ENCODE measurements at places on chromosomes 12 and 14.

GRCh38 chr12:28582672-28583376, 392.6 kb downstream of the CCDC91 start:
- DNase-seq = no peak

GRCh38 chr14:78959674-78960264, 789.6 kb downstream of the NRXN3 start:
- peak; percentile 88 for DNase-seq

DNA sequence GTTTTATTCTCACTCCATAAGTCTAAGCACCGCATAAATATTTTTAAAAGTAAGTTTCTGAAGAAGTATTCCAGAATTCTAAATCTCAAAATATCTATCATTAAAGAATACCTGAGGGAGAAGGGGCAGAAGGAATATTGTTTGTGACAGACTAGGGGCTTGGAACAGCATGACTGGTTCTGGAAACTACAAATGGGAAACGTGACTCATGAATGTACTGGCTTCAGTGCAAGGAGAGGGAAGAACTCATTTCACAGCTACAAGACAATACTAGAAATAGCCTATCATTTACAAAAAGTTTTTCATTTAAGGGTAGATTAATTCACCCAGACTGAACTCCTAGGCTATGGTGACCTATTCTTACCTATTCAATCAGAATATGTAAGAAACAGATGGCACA, 121.3 kb downstream of the SLC25A21 start:
- no peak for DNase-seq

DNA sequence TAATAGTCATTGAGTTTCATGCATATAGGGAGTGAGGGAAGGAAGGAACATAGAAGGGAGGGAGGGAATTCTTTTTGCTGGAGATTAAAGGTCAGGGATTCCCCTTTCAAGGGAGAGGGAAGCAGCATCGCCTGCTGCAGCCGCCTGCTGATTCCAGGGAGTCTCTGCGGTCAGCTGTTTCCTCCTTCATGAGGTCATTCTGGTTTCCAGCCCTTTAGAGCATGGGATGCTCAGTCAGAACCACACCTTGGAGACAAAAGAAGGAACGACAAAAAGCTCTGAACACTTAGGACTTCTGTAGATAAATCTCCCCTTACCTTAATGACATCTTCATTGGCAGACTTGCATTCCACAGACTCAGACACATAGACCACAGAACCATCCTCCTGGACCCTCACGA, 923.0 kb upstream of the TMEM132C start:
- DNase-seq = no peak

- no peak for DNase-seq
Observed at GRCh38 chr14:37247791-37248461, 50.2 kb downstream of the MIPOL1 start.

DNA sequence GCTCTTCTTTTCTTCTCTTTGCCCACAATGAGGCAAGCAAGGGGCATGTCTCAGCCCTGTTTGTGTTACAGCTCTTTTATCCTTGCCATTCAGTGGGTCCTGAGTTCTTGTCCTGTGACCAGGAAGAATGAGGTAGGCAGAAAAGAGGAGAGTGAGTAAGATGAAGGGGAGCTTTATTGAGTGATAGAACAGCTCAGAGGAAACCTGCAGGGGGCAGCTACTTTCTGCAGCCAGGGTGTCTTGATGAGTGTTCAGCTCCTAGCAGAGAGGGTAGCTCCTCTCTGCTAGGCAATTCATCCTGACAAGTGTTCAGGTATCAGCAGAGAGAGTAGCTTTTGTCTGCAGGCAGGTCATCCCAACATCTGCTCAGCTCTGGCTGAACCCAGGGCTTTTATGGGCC, 41.0 kb downstream of the HSD17B6 start:
- DNase-seq = no peak

DNA sequence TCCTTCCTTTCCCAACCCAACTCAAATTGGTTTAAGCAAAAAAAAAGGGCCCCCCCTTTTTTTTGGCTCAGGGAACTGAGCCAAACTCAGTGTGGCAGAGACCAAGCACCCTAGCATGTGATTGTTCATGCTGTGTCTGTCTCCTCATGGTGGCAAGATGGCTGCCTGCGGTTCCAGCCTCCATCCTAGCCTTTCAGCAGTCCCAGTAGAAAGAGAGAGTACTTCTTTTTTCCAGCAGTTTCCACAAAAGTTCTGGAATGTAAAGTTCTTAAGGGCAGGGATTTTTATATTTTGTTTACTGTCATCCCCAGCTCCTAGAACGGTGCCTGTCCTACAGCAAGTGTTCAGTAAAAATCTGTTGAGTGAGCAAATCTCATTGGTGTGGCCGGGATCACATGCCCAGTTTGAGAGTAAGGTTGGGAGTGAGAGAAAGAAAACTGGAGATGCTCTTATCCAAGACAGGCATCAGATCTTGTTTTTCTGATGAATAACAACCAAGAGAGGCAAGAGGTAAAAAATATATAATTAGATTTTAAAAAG, 22.4 kb downstream of the CHST11 start:
- DNase-seq = no peak

DNA sequence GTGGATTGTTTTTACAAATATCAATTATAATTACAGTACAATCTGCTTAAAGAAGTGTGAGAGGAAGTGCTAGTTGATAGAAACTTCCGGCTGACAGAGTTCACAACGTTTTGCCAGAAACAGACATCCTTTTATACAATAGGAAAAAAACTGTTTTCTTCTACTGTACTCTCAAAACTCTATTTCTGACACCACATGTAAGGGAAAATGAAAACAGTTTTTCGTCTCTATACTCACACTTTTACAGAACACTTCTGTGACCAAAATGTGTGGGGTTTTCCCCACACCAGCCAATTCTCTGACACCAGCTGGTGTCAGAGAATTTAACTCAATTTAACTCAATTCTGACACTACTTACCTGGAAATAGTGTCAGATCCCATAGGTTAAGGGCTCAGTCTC, 24.2 kb upstream of the HIF1A start:
- no peak for DNase-seq

DNA sequence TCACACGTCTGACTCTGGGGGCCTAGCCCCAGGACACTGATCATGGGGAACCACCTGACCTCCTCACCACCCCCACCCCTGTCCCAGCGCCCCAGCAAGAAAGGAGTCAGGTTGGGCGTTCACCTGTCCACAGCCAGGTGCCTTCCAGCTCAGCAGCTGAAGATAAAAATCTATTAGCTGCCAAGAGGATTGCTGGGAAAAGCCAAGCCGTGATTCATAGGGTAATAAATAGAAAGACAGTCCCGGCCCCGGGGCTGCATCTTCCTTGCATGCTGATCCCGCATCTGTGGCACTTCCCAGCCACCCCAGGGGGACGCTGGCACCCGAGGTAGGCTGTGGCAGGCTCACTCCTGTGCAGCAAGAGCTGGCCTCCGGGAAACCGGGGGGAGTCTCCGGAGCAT, 70.2 kb upstream of the NCOR2 start:
- DNase-seq = no peak

- DNase-seq = no peak
Observed at GRCh38 chr14:29926228-29926627, 1.4 kb downstream of the PRKD1 start.

GRCh38 chr12:47602949-47603558, 102.8 kb downstream of the RPAP3 start:
- DNase-seq = no peak

DNA sequence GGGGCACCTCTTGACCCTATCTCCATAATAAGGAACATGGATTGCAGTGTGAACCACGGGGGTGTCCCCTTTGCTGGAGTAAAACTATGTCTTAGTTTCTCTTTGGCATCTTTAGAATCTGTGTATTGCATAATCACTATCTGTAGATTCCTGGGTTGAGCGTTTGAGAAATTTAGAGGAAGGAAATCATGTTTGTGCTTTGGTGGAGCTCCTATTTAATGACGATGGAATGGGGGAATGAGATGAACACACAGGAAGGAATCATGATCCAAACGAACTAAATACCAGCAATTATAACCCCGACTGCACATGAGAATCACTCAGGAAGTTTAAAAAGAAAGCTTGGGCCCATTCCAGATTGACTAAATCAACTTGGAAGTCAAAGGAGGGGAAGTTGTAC, 1.3 kb upstream of the MYG1 start:
- DNase-seq = peak; percentile 78

- no peak for DNase-seq
Observed at GRCh38 chr12:14959126-14959440, 2.3 kb downstream of the ARHGDIB start.

DNA sequence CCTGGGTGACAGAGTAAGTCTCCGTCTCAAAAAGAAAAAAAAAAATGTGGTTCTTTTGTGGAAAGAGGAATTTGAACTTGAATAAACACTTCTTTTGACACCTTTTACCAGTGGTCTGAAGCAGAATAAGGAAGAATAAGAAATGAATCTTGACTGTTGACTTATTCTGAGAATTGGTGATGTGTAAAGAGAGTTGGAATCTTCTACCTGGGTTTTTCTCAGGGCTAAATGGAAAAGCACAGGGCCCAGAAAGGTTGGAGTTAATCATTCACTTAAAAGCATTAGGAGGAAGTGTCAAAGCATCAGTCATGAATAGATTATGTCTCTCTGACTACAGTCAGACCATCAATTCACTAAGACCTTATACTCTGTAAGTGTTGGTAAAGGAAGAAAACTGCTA, 13.9 kb downstream of the PNMA1 start:
- no peak for DNase-seq

GRCh38 chr12:94795520-94795919, 145.2 kb upstream of the TMCC3 start:
- DNase-seq = peak; percentile 89

DNA sequence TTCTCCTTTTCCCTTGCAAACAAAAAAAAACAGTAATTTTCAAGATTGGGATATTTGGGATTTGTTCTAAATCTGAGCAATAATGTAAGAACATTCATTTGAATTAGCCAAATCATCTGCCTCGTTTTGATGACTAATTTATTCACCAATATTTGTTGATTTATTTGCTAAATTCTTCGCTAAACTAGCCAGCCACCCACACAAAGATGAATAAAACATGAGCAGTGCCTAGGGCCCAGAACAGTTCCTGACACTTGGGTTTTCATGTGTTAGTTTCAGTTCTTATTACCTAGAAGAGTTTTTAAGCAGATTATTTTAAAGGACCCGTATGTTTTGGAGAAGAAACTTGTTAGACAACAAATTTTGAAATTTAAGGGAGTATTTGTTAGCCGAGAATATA, 1.4 kb downstream of the ETNK1 start:
- DNase-seq = peak; percentile 33

DNA sequence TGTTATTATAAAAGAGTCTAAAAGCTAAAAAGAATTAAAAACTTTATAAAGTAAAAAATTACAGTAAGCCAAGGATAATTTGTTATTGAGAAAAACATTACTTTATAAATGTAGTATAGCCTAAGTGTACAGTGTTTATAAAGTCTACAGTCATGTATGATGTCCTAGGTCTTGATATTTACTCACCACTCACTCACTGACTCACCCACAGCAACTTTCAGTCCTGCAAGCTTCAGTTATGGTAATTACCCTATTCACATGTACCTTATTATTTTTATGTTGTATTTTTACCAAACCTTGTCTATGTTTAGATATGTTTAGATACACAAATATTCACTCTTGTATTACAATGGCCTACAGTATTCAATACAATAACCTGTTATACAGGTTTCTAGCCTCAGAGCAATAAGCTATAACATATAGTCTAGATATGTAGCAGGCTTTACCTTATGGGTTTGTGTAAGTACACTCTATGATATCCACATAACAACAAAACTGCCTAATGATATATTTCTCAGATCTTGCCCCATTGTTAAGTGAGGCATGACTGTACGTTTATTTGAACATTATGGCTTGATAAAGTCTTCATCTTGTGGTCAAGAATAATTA, 113.7 kb upstream of the KITLG start:
- DNase-seq = peak; percentile 25

DNA sequence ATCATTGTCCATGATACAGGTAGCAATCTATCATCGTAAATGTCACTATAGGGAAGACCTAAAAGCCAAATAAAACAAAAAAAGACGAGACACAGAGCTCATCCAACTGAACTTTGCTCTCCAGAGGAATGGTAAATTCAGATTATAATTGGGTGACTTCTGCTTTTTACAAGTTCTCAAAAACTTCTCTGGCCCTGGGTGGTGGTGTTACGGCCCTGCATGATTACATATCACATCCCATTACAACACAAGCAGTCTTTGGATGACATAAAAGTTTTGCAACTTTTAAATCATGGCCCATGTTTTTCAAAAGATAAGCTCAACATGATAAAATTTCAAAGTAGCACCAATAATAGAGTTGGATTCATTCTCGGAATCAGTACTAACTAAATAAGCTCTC, 299.6 kb downstream of the DIO2 start:
- DNase-seq = no peak

DNA sequence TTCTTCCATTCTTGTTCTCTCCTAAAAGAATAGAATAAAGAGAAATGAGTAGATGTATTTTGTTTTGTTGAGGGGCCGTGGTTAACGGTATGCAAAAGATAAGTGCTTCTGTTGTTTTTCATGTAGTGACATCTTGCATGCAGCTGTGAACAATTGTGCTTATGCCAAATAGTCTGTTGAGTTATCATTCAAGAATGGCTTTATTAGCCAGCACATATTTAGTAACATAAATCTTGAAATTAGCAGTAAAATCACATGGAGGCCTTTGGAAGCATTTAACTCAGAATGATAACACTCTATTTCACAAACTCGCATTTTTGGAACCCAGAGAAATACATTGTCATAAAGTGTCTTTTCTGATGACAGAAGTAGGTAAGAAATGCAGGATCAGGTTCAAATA, 1772.0 kb upstream of the FLRT2 start:
- DNase-seq = peak; percentile 89

DNA sequence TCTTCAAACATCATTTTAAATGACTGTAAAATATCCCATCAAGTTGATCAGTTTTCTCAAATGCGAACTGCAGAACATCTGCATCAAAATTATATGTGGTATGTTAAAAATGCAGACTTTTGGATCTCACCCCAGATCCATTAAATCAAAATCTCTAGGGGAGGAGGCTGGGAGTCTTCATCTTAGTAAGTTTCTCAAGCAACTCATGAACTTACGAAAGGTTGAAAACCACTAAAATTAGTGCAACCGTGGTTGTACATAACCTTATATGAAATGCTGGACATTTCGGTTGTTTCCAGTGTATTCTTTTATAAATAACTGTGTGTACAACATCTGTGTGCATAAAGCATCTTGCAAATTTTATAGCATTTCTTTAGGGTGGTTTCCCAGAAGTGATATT, 39.2 kb downstream of the ZFP36L1 start:
- DNase-seq = peak; percentile 50

DNA sequence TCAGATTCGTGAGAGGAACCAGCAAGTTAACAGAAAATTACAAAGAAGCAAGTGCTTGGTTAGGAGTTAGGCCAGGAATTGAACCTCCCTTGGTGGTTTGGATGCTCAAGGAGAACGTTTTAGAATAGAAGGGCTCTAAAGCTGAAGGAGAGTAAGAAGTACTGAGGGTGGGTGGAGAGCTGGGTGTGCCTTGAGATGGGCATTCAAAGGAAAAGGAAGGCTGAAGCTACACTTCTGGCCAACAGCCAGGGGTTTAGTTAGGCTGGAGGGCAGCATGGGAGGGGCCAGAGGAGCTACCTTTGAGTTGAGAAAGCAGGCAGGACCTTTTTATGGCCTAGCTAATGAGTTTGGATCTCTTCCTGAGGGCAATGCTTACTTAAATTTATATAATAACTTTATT, 421.2 kb downstream of the CCDC91 start:
- no peak for DNase-seq

Data from foreskin fibroblast (primary cell).